ENCODE measurements at places on chromosomes 5 and 9.

GRCh38 chr9:116466271-116467235 lies 220.6 kb upstream of the TRIM32 start:
- DNase-seq, result no peak

DNA sequence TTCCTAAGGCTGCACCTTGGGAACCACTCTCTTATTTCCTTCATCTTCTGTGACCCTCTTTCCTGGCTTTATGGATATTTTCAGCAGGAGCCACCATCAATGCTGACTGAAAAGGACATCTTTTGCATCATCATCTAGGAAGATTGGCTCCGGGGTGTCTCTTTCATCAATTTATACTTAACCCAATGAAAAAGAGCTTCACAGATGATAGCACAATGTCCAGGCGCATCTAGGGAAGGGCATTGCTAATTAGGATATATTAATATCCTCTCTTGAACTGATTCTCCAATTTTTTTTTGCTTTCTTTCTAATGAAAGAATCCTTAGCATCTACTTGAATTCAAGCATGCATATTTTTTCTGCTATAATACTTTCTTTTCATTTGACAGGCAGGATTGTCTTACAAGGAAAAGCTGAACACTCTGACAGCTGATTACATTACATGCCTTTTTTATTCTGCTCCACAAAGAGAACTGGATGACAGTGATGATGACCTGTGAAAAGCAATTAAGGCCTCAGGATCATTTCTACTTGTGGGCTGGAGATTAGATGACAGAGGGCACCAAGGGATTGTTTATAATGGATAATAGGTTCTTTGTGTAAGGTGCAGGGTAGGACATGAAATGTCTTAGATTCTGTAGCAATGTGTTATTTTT lies 60.2 kb downstream of the PCSK1 start:
- no peak for DNase-seq

DNA sequence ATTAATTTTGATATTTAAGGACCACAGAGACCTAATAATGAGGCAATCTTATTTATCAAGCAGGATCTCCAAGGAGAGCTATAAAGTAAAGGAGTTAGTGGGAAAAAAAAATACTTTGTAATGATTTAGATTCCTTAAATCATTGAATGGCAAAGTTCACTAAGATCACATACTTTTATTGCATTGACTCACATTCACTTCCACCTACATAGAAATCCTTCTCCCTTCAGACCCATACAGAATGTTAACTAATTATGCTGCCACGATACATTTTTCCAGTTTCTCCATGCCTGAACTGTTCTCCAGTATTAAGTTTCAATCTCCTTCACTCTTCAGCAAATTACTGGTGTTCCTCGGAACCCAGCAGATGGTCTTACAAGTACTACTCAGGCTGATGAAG lies 388.7 kb downstream of the EFNA5 start:
- no peak for DNase-seq

- DNase-seq, result no peak
Observed at GRCh38 chr5:6302075-6302474, 76.3 kb downstream of the MED10 start.

- DNase-seq, result no peak
Observed at GRCh38 chr9:134552349-134552990, 89.1 kb upstream of the COL5A1 start.

DNA sequence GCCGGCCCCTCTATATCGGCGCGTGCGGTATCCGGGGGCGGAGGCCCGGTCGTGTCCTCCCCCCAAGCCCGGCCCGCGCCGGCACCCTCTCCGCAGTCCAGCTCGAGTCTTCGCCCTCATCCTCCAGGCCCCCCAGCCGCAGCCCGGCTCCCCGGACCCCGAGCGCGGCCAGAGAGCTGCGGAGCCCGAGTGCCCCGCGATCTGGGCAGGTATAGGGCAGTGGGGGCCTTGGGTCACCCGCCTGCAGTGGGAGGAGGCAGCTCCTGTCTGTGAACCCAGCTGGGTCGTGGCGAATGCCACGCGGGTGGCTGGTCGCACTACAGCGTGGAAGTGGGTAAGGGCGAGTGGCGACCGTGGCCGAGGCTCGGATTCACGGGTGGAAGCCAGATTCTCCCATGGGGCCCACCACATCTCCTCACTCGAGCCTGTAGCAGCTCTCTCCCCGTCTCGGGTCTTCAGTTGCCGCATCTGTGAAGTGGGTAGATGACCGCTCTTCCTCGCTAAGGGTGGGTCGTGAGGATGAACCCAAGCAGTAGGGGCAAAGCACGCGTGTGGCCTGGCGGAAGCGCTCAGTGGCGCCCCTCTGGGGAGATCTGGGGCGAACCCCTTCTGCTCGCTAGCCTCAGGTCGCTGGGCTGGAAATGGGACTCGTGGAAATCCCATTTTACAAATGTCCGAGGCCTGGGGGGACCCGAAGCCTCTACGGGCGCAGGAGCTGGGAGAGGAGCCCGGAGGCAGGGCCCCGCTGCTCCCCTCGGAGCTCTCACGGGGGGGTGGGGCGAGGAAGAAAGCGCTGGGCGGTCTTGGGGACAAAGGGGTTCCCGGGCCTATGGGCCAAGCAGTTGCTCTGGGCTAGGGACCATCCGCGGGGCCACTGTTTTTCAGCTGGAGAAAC lies 1.9 kb downstream of the NR5A1 start:
- DNase-seq, result no peak

DNA sequence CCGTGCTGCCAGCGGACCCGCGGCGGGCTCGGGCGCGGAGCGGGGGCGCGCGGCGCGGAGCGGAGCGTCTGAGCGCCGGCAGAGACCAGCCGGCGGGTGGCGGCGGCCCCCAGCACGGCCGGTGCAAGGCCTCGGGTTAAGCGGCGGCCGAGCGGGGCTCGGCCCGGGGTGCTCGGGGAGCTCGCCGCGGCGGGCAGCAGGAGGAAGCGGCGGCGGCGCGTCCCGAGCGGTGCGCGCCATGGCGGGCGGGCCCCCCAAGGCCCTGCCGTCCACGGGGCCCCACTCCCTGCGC lies 150 bp downstream of the SNX30 start:
- DNase-seq, result no peak

GRCh38 chr5:915946-916345 lies 23.3 kb downstream of the TRIP13 start:
- no peak for DNase-seq

- DNase-seq, result no peak
Observed at GRCh38 chr5:117065161-117065560, 490.5 kb upstream of the SEMA6A start.

DNA sequence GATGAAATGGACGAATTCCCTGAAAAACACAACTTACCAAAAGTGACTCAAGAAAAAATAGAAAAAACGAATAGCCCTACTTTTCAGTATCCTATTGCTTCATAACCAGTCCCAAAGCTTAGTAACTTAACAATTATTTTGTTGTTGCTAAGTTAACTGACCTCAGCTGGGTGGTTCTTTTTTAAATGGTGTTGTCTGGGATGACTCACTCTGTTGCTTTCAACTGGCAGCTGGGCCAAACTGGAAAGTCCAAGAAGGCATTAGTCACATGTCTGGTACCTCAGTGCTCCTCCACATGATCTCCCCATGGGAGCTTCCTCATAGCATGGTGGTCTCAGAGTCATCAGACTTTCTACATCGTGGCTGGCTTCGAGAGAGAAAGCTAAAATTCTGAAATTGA lies 47.8 kb upstream of the ADAMTS2 start:
- DNase-seq, result no peak

DNA sequence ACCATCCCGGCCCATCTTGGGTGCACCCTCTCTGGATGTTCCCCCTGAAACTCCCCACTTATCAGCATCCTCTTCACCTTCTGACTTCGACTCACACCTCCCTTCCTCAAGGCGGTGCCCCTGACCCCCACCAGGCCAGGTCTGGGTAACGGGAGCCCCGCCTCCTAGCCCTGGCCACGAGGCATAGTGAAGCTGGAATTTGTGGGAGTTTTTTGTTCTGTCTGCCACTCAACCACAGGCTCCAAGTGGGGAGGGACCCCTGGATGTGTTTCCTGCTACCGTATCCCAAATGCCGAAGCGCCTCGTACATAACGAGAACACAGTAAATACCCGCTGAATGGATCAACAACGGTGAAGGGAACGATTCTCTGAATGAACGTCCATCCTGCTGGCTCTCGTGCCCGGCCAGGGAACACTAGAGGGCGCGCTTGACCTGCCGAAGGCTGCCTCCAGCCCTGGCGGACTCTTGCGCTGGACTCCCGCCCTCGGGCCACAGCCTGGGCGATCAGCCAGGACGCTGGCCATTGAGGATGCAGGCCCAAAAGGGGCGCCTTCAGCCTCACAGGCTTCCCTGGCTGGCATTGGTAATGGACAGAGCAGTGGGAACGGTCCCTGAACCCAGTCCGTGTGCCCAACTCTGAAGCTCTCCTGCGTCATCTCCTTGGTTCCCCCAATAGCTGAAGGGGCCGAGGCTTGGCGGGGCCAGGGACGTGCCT lies 47.3 kb upstream of the PHYKPL start:
- peak; percentile 76 for DNase-seq

GRCh38 chr9:34363619-34364351 lies 12.9 kb downstream of the MYORG start:
- no peak for DNase-seq

DNA sequence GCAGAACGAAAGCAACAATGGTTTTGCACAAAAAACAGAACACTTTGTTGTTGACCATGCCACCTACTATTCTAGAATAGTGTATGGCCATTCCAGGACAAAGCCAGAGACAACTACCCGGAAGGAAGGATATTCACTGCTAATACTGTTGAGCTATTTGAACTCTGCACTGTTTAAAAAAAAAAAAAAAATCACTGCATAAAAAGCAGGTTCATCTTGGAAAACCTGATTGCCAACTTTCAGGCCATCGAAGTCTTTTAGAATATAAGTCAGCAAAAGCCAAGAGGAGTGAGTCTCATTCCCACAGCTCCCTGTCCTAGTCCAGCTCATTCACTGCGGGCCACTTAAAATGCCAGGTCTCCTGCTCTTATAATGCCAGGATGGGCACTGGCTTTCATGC lies 4.0 kb downstream of the ENC1 start:
- no peak for DNase-seq

DNA sequence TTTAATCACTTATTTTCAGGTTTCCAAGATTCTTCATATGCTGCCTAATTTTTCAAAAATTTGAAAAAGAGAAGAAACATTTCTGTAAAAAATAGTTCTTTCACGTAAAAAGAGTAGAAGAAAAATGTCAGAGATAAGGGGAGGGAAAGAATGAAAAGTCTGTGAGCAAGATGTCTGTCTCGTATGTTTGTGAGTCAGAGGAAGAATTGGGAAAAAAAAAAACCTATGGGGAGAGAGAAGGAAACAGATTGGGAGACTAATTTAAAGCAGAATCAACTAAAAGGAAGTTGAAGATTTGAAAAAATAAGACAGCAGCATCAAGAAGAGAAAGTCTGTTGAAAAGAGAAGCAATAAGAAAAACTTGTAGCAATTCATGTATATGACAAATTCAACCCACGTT lies 456.3 kb downstream of the HINT1 start:
- no peak for DNase-seq

DNA sequence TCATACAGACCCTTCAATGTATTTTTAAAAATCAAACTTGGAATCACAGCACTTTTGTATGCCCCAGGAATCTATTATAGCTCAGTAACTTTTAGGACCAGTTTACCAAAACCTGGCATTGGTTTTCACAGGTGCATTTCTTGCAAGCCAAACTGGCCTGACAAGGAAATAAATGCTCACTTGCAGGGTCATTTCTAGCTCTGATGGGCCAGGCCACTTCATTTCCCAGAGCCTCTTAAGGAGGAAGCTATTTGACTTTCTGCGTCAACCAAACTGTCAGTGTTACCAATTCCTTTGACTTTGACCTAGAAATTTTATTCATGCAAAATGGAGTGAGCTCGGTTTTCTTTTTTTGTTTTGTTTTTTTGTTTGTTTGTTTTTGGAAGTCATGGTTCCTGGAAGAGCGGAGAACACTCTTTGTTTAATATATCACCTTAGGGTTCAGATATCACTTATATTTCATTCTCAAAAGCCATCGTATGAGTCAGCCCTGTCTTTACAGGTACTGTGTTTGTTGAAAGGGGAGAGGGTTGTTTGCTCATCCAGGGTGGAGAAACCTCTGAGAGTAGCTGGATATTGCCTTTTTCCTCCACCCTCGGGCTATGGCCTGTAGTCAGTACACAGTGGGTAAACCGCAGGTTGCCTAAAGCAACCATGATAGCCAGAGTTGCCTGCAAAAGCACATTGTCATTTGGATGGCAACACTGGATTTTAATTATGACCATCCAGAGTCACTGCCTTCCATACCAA lies 58.9 kb downstream of the GNA14 start:
- DNase-seq, result no peak

- DNase-seq, result no peak
Observed at GRCh38 chr5:80963521-80963895, 3.3 kb downstream of the RASGRF2 start.

Data from RPMI8226 (cell line).